Activated B cell treated with CpG ODN at 0.5 μM for 24 hours (primary cell): ENCODE measurements at places on chromosomes 7 and 10. TPM values are rescaled to one million over a fixed set of nuclear protein-coding genes. Genes with fewer than 3 reads are reported as not detected.

Gene OR13A1
- 0.34 and 0.53 TPM in 2 replicates for total RNA-seq

Gene CALCR
- total RNA-seq = not detected in 2 replicates

Gene CYP2C18
- total RNA-seq = not detected in 2 replicates

Gene MRLN
- total RNA-seq = not detected in 2 replicates

Gene SEC31B
- 19.8 and 21.6 TPM in 2 replicates for total RNA-seq

Gene SEMA3E
- not detected in 2 replicates for total RNA-seq
